ENCODE measurements at places on chromosomes 5 and 9. TPM values are rescaled to one million over a fixed set of nuclear protein-coding genes. Genes with fewer than 3 reads are reported as not detected.

Gene NUP214
- 24.0 TPM for total RNA-seq

Gene CTNND2
- total RNA-seq = not detected

Gene VLDLR
- 24.9 TPM for total RNA-seq

Gene ADGRD2
- not detected for total RNA-seq

Gene BAAT
- total RNA-seq = 0.43 TPM

Gene PCAT7
- 1.1 TPM for total RNA-seq

Gene RBM18
- total RNA-seq = 19.5 TPM

Gene CDX1
- not detected for total RNA-seq

Gene LAMC3
- total RNA-seq = 2.6 TPM

Gene TTC23L
- not detected for total RNA-seq

Gene SPINK13
- not detected for total RNA-seq

Data from A549 treated with RU486 at 1 μM for 4 hours (cell line).